ENCODE measurements at places on chromosomes 1 and 21.

GRCh38 chr1:18540136-18540765 lies 59.5 kb downstream of the KLHDC7A start:
- H3K4me3 ChIP-seq, result no peak overlapping the region
- DNase-seq, result peak; percentile 26
- no peaks in the 10 kb centered on the region for H3K36me3 ChIP-seq
- H3K27me3 ChIP-seq, result peaks cover 1% of the 10 kb centered on the region

DNA sequence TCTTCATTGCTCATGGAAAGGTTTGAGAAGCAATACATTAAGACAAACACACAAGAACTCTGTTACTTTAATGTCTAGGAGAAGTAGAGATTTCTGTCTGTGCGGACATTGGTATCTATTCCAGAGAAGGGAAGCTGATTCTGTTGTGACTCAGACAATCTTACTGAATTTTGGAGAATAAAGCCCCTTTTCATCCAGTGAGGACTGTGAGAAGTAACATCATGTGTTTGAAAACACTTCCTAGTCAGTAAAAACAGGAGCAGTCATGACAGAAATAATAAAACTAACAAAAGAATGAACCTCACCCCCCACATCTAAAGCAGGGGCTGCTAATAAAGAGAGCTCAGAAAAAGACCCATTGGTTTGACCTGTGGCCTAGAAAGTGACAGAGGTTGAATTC lies 46.6 kb downstream of the NEK7 start:
- no peak for DNase-seq
- H3K36me3 ChIP-seq, result no peaks in the 10 kb centered on the region
- no peaks in the 10 kb centered on the region for H3K27me3 ChIP-seq
- peaks cover 6% of the 10 kb centered on the region for H3K4me1 ChIP-seq
- no peak overlapping the region for H3K4me3 ChIP-seq

DNA sequence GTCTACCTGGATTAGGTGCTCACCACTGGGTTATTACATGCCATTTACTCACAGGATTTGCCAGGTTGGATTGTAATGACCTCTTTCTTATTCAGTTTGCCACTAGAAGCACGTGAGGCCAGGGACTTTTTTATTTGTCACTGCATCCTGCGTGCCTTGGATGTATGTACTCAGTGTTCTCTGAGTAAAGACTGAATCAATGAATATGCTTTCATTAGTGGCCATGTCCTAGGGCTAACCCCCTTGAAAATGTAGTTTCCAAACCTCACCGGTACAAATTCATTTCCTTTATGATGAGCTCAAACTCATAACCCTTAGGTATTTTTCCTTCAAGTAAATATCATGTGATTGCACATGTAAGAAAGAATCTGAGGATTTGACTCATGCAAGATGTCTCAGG lies 1.3 kb upstream of the ZP4 start:
- no peaks in the 10 kb centered on the region for H3K36me3 ChIP-seq
- no peak overlapping the region for H3K27ac ChIP-seq
- no peak overlapping the region for H3K4me3 ChIP-seq
- DNase-seq, result no peak

DNA sequence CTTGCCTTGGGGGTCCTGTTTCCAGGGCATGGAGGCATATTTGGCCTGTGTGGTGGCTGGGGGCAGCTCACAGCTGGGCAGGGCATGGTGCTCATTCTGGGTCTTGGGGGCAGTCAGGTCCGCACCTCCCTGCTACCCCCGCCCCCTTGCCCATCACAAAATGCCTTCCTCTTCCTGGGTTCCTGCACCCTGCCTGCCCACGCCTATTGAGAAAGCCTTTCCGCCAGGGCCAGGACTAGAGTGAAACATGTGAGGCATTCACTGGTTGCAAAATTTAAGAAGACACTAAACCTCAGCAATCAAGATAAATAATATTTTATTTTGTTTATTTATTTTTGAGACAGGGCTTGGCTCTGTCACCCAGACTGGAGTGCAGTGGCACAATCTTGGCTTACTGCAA lies 19.7 kb downstream of the PTAFR start:
- H3K36me3 ChIP-seq, result no peaks in the 10 kb centered on the region
- no peaks in the 10 kb centered on the region for H3K27me3 ChIP-seq
- DNase-seq, result no peak
- H3K4me3 ChIP-seq, result no peak overlapping the region
- no peaks in the 10 kb centered on the region for H3K4me1 ChIP-seq

GRCh38 chr1:186715887-186716809 lies 35.9 kb upstream of the PTGS2 start:
- DNase-seq, result no peak
- no peak overlapping the region for H3K27ac ChIP-seq
- H3K4me3 ChIP-seq, result no peak overlapping the region
- no peaks in the 10 kb centered on the region for H3K4me1 ChIP-seq
- H3K36me3 ChIP-seq, result no peaks in the 10 kb centered on the region
- no peaks in the 10 kb centered on the region for H3K27me3 ChIP-seq

DNA sequence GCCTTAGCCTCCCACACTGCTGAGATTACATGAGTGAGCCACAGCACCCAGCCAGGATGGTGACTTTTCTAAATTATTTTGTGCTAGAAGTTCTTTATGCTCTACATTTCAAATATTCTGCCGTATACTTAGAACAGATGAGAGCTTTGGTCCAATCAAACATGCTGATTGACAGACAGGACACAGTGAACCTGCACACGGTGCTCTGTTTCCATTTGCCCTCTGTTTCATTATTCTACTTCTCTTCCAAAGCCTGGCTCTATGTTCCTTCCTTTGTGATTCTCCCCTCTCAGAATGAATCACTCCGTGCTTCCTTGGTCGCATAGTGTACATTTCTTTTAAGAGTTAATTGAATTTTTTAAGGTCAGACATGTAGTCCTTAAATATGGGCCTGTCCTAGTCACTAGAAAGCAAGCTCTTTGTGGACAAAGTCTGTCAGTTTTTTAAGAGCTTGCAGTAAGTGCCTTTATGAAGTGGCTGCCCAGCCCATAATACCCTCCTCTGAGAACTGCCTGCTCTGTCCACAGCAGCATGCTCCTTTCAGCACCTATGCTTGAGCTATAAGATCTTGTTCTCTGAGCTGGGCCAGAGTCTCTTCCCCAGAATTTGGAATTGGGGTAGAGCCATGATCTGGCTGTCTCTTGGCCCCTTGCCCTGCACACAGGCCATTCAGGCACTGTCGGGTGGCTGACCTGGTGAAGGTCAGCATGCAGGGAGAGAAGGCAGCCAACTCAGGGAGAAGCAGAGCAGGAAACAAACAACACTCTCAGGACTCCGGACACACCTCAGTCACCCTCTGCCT lies 66.8 kb upstream of the SLC44A3 start:
- no peaks in the 10 kb centered on the region for H3K27me3 ChIP-seq
- no peaks in the 10 kb centered on the region for H3K36me3 ChIP-seq
- H3K4me3 ChIP-seq, result no peak overlapping the region
- DNase-seq, result no peak

GRCh38 chr1:188782220-188782841 lies 1695.3 kb downstream of the BRINP3 start:
- no peaks in the 10 kb centered on the region for H3K4me1 ChIP-seq
- no peak overlapping the region for H3K4me3 ChIP-seq
- H3K27me3 ChIP-seq, result no peaks in the 10 kb centered on the region
- DNase-seq, result no peak
- no peak overlapping the region for H3K27ac ChIP-seq
- H3K36me3 ChIP-seq, result no peaks in the 10 kb centered on the region

DNA sequence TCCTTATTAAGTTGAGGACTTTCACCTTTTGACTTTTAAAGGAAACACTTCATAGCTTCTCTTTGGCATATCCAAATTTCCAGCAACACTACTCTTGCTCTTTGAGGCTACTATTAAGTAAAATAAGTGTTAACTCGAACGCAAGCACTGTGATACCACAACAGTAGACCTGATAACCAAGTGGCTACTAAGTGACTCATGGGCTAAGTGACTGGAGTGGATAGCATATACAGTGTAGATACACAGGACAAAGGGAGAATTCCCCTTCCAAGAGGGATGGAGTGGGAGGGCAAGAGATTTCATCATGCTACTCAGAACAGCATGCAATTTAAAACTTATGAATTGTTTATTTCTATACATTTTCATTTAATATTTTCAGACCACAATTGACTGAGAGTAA lies 9.8 kb upstream of the KCNA3 start:
- no peaks in the 10 kb centered on the region for H3K4me1 ChIP-seq
- no peak for DNase-seq
- no peak overlapping the region for H3K4me3 ChIP-seq
- no peak overlapping the region for H3K27ac ChIP-seq
- no peaks in the 10 kb centered on the region for H3K36me3 ChIP-seq

- H3K4me1 ChIP-seq, result no peaks in the 10 kb centered on the region
- no peaks in the 10 kb centered on the region for H3K36me3 ChIP-seq
- H3K27ac ChIP-seq, result no peak overlapping the region
Measured at GRCh38 chr1:22689505-22689904, 21.1 kb upstream of the EPHB2 start.

- peak overlapping the region; percentile 84 for H3K4me3 ChIP-seq
- H3K36me3 ChIP-seq, result no peaks in the 10 kb centered on the region
- H3K4me1 ChIP-seq, result no peaks in the 10 kb centered on the region
- no peaks in the 10 kb centered on the region for H3K27me3 ChIP-seq
Measured at GRCh38 chr1:220879509-220880361, 492 bp downstream of the HLX start.

DNA sequence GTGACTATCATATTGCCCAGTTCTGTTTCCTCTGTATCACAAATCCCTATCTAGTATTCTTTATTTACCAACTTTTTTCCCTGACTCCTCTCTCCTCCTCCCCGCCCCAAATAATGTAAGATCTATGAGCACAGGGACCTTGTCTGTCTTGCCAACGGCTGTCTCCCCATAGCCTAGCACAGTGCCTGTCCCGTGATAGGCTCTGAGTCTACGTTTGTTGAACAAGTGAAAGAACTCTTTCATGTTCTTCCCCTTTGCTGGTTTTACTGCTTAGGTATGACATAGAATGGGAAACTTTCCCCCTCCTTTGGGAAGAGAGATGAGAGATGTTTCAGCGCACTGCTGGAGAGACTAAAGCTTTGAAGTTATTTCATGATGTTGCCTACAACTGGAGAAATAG lies 367.0 kb downstream of the PRDM2 start:
- H3K27ac ChIP-seq, result no peak overlapping the region
- H3K27me3 ChIP-seq, result no peaks in the 10 kb centered on the region
- no peaks in the 10 kb centered on the region for H3K36me3 ChIP-seq
- no peaks in the 10 kb centered on the region for H3K4me1 ChIP-seq
- DNase-seq, result no peak

GRCh38 chr1:151342569-151342968 lies 4.5 kb downstream of the RFX5 start:
- no peak overlapping the region for H3K4me3 ChIP-seq
- no peaks in the 10 kb centered on the region for H3K36me3 ChIP-seq
- no peaks in the 10 kb centered on the region for H3K4me1 ChIP-seq
- H3K27me3 ChIP-seq, result no peaks in the 10 kb centered on the region
- H3K27ac ChIP-seq, result no peak overlapping the region
- no peak for DNase-seq

- no peak overlapping the region for H3K27ac ChIP-seq
- H3K27me3 ChIP-seq, result no peaks in the 10 kb centered on the region
- H3K36me3 ChIP-seq, result no peaks in the 10 kb centered on the region
- no peak overlapping the region for H3K4me3 ChIP-seq
Measured at GRCh38 chr1:54571803-54572541, 23.9 kb downstream of the ACOT11 start.

DNA sequence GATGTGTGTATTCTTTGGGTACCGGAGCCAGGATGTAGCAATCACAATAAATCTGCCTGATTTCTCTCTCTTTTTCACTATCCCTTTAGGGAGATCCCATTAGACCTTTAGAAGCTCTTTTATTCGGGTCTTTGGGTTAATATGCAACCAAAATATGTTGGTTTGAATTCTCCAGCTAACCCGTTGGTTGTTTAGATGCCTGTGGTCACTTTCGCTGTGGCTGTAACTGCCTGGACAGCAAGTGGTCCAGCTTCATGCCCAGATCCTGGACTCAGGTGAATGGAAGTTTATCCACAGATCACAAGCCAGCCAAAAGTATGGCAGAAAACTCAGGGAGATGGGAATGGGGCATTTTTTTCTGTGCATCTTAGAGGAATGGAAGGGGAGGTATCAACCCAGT lies 12.3 kb downstream of the KAZN start:
- H3K4me3 ChIP-seq, result no peak overlapping the region
- no peak overlapping the region for H3K27ac ChIP-seq
- no peaks in the 10 kb centered on the region for H3K36me3 ChIP-seq
- H3K27me3 ChIP-seq, result no peaks in the 10 kb centered on the region

GRCh38 chr1:201190624-201191051 lies at the start of gene IGFN1:
Gene IGFN1 (plus strand): TSS chr1:201190824. CDS start chr1:201193294, 2,470 bp downstream.
- no peaks in the 10 kb centered on the region for H3K27me3 ChIP-seq
- no peak for DNase-seq
- H3K4me3 ChIP-seq, result no peak within 1 kb of the TSS

DNA sequence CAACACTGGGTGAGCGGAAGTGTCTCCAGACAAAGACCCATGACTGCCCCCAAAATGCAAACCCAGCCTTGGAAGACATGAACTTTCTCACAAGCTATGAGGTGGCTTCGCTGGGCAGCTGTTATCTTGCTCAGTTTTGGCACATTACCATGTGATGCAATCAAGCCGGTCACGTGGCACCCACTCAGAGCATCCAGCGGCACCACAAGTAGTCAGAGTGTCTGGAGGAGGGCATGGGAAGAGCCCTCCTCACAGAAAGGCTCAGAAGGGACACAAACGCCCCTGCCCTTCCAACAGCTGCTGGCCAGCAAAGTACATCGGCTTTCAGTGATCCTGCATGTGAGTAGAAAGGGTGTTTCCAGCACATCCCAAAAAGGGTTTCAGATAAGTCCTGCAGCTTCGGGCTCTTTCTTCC lies 145.5 kb upstream of the IRF2BP2 start:
- DNase-seq, result peak; percentile 88
- no peaks in the 10 kb centered on the region for H3K4me1 ChIP-seq
- no peaks in the 10 kb centered on the region for H3K36me3 ChIP-seq
- H3K4me3 ChIP-seq, result no peak overlapping the region
- no peaks in the 10 kb centered on the region for H3K27me3 ChIP-seq
- H3K27ac ChIP-seq, result no peak overlapping the region

GRCh38 chr1:54108156-54108555 lies 44.6 kb downstream of the CDCP2 start:
- H3K36me3 ChIP-seq, result no peaks in the 10 kb centered on the region
- H3K27me3 ChIP-seq, result no peaks in the 10 kb centered on the region
- H3K4me3 ChIP-seq, result no peak overlapping the region
- H3K4me1 ChIP-seq, result no peaks in the 10 kb centered on the region
- H3K27ac ChIP-seq, result no peak overlapping the region

- H3K4me3 ChIP-seq, result no peak overlapping the region
- no peaks in the 10 kb centered on the region for H3K27me3 ChIP-seq
- H3K27ac ChIP-seq, result no peak overlapping the region
- no peak for DNase-seq
Measured at GRCh38 chr1:234186037-234186688, 187.1 kb upstream of the COA6 start.
